ENCODE measurements at places on chromosomes 2 and 18.

DNA sequence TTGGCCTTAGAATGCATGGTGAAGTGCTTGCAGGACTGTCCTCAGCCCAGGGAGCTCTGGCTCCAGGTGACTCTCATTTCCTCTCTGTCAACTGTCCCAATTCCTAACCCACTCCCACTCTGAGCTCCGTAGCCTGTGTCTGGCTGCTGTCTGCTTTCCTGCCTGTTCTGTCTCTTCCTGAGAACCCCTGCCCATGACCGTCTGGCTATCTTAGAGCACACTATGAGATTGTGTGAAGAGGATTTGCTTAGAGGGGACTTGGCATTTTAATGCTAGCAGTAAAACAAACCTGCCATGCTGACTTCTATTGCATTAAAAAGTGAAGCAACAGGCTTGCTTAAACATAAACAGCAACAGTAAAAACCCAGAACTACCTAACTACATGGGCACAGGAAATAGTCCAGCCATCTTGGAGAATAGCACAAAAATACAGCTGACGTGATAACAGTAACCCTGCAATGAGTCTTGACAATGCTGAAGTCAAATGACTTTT lies 234.7 kb downstream of the PRKCE start:
- no peak for DNase-seq

DNA sequence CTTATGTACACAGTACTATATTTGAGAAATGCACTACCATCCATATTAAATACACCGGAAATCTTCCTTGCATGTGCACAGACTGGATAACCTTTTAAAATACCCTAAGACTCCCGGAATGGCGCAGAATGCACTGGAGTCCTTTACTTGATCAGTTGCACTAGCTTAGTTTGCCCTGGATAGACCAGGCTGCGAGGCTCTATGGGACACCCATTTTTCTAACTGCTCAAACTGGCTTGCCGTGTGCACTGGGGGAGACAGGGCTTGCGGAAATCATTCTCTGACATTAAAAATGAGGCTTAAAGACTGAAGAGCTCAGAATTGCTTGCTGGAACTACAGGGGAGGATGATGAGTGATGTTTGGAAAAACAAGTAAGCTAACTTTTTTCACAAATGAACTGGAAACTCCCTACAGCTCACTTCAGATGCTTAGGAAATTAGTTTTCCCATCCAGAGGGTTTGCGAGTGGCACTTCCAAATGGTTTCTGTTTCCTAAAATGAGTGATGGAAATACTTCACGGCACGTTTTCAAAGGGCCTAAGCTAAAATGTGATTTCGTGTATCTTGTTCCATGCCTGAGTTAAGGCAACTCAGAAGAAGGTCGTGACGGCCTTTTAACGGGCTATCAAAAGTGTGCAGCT lies 2.7 kb downstream of the NCK2 start:
- DNase-seq: no peak

- DNase-seq: no peak
These were observed 879 bp upstream of the EPAS1 start for GRCh38 chr2:46296216-46296839.

DNA sequence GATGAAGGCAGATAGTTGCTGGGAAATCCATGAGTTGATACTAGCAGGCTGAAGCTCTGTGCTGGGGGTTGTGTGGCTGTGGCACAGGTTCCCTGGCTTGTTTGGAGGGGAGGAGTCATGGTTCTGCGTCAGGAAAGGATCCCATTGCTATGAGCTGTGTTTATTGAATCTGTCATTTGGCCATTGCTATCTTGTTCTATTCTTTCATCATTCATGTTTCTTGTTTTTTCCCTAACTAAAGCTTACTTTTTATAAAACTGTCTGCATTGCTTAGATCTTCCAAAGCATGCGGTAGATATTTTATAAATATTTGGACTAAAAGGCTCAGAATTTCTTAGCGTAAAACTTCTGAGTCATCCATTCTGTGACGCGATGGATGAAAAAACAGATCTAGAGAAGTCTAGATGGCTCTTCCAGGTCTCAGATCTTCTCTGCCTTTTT lies 335.3 kb downstream of the PTPRM start:
- no peak for DNase-seq

- DNase-seq: peak; percentile 64
These were observed 2.8 kb upstream of the CTDSP1 start for GRCh38 chr2:218396688-218397462.

- DNase-seq: no peak
These were observed 45.0 kb downstream of the TFCP2L1 start for GRCh38 chr2:121239969-121240368.

DNA sequence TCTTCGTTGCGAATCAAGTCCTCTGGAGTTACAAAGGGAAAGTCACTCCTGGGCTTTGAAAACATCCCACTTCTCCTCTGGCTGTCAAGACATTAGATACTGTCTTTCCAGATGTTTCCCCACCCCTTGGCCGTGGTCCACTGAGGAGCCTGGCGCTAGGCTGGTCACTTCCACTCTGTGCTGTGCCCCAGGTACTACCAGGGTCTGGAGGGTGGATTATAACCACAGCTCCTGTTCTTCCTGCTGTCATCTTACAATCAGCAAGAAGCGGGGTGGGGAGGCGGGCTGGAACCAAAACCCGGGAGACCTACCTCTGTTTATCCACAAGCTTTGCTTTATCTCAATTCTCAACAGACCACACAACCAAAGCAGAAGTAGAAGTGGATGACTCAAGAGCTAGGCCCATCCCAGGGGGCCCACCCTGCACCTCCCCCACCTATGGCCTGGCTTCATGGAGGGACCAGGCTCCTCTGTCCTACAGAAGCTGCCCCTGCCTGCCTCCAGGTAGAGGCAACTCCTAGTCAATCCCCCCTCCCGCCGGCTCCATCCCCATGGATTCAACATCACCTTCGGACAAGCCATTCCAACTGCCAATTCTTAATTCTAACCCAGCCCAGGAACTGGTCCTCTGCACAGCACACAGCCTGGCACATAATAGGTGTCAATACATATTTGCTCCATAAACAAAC lies 17.8 kb downstream of the SMAD7 start:
- DNase-seq: no peak

GRCh38 chr2:99217929-99218501 lies 37.0 kb downstream of the MRPL30 start:
- DNase-seq: no peak

- no peak for DNase-seq
These were observed 31.3 kb upstream of the CDH2 start for GRCh38 chr18:28208268-28208667.

DNA sequence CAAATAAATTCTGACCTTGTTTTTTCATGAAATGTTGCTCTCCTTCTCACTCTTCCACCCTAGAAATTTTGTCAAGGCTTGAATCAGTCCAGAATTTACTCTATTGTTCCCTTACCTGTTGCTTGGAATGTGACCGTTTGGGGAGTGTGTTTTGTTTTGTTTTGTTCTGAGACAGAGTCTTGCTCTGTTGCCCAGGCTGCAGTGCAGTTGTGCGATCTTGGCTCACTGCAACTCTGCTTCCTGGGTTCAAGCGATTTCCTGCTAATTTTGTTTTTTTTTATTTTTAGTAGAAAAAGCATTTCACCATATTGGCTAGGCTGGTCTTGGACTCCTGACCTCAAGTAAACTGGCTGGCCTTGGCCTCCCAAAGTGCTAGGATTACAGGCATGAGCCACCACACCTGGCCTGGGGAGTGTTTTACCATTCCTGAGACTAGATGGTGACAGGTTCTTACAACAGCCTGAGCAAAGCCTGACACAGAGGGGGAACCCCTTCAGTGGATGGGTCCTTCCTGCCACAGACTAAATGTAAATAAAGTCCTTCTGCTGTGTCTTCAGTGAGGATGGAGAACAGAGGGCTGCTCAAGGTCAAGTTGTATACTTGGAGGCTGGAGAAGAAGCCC lies 52.0 kb downstream of the HAUS1 start:
- DNase-seq: no peak

DNA sequence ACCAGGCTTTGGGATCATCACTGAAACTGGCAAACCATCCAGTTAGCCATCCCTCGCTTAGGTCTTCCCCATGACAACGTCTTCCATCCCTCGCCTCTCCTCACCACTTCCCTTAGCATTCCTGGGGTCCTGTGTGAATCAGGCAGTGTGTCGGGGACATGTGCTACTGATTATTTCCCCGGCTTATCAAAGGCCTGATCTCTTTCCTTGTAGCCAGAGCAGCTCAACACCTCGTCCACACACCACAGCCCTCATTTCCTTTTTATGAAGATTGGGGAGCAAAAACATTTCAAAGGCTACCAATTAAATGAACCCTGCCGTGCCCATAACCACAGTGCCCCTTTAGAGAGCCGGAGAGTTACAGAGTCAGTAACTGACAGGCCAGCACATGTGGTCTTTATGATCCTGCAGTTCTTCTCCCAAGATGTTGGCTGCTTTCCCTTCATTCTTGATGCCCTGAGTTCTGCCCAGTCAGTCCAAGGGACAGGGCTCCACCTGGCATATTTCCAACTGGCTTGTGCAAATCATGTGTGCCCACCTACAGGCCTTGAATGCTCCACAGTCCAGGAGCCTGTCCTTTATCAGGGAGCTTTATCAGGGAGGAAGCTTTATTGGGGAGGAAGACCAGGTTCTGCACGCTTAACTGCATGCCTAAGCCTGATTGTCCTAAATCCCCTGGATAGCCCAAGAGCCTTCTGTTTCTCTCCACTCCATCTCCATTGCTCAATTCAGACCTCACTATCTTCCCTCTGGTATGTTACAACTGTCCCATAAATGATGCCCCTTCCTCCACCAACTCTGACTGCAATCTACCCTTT lies 343.1 kb downstream of the CYRIA start:
- no peak for DNase-seq

GRCh38 chr2:55824551-55825096 lies 99.0 kb downstream of the EFEMP1 start:
- DNase-seq: no peak

- DNase-seq: no peak
These were observed 16.3 kb downstream of the DYSF start for GRCh38 chr2:71469403-71470398.

DNA sequence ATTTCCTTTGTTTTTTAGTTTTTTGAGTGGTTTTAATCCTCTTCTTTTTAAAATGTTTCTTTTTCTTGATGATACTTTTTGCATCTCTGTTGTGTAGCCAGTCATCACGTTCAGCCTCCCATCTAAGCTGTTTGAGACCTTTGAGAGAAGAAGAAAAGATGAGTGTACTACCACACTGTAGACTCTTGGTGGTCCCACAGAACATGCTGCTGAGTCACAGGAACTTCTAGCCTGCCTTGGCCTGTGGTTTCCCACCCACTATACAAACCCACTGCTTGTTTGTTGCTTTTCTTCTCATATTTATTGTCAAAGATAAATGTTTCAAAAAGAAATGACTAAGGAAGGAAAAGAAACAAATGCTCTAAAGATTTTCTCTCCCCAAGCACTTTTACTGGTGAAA lies 5.5 kb downstream of the CEBPZOS start:
- DNase-seq: no peak

DNA sequence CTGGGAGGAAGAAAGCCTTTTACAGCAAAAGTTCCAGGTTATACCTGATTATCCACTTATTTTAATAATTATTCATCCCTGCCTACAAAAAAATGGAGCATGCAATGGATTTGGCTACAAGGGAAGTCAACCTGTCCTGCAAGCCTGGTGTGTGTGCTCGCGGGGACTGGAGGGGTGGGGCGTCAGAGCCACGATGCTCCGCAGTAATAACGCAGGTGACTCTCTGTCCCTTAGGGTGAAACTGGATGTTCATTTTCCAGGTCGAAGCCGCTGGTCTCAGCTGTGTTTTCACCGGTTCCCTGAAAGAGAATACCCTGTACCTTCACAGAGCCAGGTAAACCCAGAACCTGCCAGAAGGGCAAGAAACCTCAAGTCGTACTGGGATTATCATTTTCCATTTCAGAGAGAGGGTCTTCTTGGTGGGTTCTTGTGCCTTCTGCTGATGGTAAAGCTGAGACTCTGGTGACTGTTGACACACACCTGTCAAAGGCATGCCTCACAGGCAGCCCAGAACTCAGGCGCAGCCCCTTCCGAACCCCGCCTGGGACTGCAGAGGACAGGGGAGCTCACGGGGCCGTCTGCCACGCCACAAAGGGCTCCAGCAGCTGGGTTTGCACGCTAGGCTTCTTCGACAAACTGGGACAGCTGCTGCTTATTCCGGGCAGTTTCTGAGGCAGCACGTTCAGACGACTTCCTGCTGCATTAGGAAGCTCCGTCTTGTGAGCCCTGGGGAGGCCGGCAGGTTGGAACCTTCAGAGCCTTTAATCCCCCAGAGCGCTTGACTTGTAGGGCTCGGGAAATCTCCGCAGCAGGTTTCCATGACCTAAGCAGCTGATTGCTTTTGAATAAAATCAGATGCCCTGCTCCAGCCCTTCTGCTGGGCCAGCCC lies 58.6 kb downstream of the KCNG2 start:
- DNase-seq: no peak

GRCh38 chr2:60309941-60310660 lies 243.4 kb downstream of the BCL11A start:
- DNase-seq: no peak

GRCh38 chr2:168961450-168962229 lies 60.5 kb downstream of the G6PC2 start:
- DNase-seq: peak; percentile 57

DNA sequence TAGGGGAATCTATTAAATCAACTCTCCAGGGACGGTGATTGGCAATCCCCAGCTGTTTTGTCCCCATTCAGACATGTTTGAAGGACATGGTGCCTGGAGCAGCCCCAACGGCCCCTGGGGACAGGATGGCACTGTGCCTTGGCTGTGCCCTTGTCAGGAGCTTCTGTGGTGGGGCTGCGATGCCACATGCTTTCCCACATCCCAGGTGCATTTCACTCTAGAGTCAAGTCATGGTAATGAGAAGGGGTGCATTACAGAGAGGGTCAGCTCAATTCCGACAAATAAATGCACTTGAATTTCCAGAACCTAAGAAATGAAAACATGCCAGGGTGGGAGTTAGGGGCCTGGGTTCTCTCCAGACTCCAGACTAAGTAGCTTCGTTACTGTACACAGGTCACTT lies 289.4 kb upstream of the PXDN start:
- no peak for DNase-seq

DNA sequence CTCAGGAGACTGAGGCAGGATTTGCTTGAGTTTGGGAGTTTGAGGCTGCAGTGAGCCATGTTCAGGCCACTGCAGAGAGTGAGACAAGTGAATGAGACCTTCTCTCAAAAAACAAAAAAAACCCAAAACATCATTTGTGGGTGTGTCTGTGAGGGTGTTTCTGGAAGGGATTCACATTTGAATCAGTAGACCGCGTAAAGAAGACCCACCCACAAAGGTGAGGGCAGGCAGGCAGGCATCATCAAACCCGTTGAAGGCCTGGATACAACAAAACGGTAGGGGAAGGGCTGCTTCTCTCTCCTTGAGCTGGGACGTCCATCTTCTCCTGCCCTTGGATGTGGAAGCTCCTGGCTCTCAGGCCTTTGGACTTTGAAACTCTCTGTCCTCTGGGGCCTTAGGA lies 25.4 kb downstream of the CDKL4 start:
- no peak for DNase-seq

- DNase-seq: no peak
These were observed 85.8 kb downstream of the CERS6 start for GRCh38 chr2:168541858-168542257.

- DNase-seq: no peak
These were observed 751.2 kb downstream of the SATB2 start for GRCh38 chr2:198706476-198707082.

GRCh38 chr2:2613279-2614199 lies 282.5 kb upstream of the MYT1L start:
- peak; percentile 95 for DNase-seq
